ENCODE measurements at places on chromosomes 4 and X.

GRCh38 chr4:160836431-160836830 lies 1327.4 kb downstream of the FSTL5 start:
- DNase-seq, result no peak

GRCh38 chr4:44257461-44257860 lies 191.1 kb downstream of the KCTD8 start:
- no peak for DNase-seq

DNA sequence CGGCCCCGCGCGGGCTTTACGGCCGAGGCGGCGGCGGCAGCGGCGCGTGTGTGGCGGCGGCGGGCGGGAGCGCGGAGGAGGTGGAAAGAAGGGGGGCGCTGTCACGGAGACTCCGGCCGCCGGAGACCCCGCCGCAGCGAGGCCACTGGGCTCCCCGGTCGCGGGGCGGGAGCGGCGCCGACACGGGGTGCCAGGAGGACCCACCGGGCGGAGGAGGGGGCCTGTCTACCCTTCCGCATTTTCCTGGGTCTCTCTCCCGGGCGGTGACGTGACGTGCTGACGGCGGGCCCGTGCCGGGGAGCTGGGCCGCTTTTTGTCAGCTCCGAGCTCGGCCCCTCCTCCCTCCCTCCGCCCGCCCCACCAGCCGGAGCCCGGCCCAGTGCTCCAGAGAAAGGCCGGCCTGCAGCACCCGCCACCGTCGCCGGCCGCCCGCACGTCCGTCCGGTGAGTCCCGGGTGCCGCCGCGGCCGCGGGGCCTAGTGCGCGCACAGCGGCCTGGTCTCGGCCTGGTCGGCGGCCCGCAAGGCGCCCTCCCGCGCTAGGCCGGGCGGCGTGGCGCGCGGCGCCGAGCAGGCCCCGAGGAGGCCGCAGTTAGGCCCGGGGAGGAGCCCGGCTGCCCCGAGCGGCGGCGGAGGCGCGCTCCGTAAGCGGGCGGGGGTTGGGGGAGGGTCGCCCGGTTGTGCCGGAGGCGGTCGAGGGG lies at the start of gene ZFX:
Gene ZFX (plus strand): TSS at position 379 of the 700 bp plus-strand sequence. CDS start 23,014 bp downstream, outside the sequence.
- DNase-seq, result peak; percentile 15

- no peak for DNase-seq
These were observed 157.6 kb downstream of the TENM3 start for GRCh38 chr4:182400790-182401189.

DNA sequence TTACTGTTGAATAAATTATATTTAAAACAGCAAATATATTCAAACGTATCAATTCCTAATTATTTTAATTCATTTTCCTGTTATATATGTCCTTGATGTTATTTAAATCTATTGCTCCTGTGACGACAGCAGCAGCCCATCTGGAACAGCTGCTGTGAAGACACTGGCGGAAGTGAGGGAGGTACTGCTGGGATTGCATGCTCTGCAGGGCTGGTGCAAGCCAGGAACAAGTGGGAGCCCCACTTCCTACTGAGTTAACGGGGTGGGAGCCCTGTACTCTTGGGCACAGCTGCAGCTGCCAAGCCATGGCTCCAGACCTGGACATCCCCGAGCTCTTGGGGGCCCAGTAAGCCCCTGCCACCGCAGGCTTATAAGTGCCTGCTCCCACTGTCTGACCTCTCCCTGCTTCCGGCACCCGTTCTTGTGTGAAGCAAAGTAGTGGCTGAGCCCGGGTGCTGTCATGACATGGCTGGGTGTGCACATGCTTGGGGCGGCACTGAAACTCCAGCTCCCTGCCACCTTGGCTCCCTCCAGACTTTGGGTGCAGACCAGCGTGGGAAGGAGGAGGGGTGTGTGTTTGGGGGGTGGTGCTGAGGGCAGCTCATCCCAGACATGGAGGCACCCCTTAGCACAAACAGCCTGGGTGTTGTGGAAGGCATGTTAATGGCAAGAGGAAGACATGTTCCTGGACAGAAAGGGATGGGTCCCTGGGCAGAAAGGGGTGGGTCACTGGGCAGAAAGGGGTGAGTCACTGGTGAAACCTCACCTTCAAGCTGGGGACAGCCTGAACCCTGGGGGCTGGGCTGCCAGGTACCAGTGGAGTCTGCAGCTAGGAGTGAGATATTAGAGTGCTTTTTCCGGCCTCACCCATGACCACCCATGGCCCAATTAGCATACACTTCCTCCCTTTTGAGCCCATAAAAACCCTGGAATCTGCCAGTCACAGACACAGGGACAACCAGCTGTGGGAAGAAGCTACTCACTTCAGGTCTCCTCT lies 1981.3 kb upstream of the IGFBP7 start:
- no peak for DNase-seq

DNA sequence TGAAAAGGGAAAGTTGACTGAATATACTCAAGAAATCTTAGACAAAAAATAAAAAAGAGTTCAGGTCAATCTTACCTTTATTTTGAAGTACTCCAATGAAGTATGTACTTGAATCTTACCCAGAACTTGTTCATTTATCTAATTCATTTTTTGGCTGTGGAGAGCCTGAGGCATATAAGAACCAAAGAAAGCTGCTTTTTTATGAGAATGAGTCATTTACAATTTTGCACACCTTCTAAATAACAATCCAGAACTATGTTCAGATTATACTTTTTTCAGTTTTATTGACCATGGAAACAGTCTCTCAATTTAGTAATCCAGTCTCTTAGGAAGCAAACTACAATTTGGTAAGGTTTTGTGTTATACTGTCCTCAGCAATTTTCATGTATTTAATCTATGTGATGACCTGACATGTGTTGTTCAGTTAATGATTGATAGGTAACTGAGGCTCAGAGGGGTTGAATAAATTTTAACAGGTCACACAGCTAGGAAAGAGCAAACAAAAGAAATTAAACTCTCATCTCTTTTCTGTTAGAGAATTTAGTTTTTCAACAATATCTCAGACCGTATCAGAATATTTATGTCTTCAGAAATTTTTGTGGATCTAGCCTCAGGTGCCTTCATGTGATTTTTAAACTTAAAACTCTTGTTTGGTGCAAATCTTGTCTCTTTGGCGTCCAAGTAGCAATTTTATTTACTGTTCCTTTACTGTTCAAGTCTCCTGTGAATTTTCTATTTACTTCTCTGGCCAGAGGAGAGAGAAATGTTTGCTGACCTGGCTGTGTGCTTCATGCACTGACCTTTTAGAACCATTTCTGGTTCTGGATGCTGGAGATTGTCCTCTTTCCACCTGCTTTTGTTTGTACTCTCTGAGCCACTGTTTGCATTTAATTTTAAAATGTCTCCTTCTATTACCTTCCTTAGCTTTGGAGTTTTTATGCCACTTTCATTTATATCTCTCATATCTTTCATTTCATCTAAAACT lies 1453.4 kb downstream of the STIM2 start:
- no peak for DNase-seq

DNA sequence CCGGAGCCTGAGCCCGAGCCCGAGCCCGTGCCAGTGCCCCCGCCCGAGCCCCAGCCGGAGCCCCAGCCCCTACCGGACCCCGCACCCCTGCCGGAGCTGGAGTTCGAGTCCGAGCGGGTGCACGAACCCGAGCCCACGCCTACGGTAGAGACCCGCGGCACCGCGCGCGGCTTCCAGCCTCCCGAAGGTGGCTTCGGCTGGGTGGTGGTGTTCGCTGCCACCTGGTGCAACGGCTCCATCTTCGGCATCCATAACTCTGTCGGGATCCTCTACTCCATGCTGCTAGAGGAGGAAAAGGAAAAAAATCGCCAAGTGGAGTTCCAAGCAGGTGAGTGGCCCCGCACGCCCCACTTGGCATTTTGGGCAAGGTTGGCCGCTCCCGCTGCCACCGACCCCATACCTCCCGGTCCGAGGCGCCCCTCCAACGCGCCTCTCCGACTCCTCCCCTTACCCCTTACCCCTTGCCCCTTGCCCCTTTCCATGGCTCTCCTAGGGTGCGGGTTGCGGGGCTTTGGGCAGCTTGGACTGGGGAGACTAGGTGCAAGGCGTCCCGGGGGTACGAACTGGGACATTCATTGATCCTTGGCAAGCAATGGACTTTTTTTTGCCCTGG lies 553 bp downstream of the SLC16A2 start:
- no peak for DNase-seq

Measured in stimulated activated CD8-positive, alpha-beta memory T cell treated with anti-CD3 and anti-CD28 coated beads, Interleukin-12 subunit alpha, Interleukin-12 subunit beta, amount 100 ng/mL, for 1 hour (primary cell).